ENCODE measurements at places on chromosomes 13 and 19. TPM values are rescaled to one million over a fixed set of nuclear protein-coding genes. Genes with fewer than 3 reads are reported as not detected.
A peak's percentile ranks its signal among the peaks of the same experiment; 100 is the strongest.

Gene ATP4B
- 0.38 TPM for total RNA-seq

Gene CD70
- total RNA-seq, result 4.0 TPM

Gene ANKRD24
- total RNA-seq, result 0.42 TPM

Gene FAM124A
- 3.0 TPM for total RNA-seq

Gene DLEU7
- 27.9 TPM for total RNA-seq

Gene ANO8
- 2.2 TPM for total RNA-seq

Gene FFAR1
- total RNA-seq, result 0.05 TPM

Gene SIRT2
- total RNA-seq, result 26.8 TPM

Gene DMPK
- total RNA-seq, result 3.9 TPM

Gene CATSPERD
- 0.05 TPM for total RNA-seq

Gene PRR36
- total RNA-seq, result 0.09 TPM

Gene PRODH2
- total RNA-seq, result 0.19 TPM

DNA sequence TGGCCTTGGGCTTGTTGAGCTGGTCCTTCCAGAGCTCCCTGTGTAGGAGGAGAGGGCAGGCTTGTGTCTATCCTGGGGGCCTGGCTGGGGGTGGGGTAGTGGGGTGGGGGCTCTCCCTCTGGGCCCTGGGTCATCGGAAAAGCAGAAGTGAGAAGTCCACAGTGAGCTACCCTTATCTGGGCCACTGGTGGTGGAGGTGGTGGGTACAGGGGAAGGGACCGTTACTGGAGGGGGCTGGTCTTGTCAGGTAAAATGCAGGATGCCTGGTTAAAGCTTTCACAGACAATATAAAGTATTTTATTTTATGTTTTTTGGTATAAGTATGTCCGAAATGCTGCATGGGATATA is 342 bp upstream of the SIGLEC10 start:
- H3K4me1 ChIP-seq, result no peaks in the 10 kb centered on the region
- H3K4me3 ChIP-seq, result no peak overlapping the region
- H3K27ac ChIP-seq, result no peak overlapping the region
- peaks cover 21% of the 10 kb centered on the region for H3K27me3 ChIP-seq
- no peak for DNase-seq

DNA sequence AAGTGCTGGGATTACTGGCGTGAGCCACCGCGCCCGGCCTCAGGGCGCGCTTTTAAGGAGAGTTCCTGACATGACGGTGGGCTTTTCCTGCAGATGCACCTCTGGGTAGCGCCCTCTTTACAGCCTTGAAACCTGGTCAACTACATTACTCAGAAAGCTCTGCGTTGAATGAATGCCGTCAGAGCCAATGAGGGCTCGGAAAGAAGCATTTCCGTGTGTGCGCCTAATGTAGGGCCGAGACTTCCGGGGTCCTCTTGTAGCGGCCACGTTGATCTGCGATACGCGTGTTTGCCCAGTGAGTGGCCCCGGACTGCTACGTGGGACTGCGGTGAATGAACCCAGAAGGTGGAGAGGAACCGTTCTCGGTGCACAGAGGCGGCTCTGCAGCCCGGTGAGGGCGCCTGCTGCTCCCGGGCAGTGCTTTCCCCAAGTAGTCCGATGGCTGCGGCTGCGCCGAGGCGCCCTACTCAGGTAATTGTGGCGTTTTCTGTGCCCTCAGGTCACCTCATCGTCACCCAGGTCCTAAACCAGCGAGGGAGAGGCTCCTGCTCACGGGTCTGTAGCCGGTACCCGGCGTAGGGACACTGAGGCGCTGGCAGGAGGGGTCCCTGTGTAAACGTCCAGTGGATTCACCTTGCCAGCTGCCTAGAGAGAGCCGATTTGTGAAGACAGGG is 4.9 kb upstream of the ZNF552 start:
- peak overlapping the region; percentile 82 for H3K27ac ChIP-seq
- no peaks in the 10 kb centered on the region for H3K27me3 ChIP-seq
- H3K36me3 ChIP-seq, result no peaks in the 10 kb centered on the region
- peak; percentile 87 for DNase-seq
- H3K4me1 ChIP-seq, result peaks cover 9% of the 10 kb centered on the region
- peak overlapping the region; percentile 98 for H3K4me3 ChIP-seq

DNA sequence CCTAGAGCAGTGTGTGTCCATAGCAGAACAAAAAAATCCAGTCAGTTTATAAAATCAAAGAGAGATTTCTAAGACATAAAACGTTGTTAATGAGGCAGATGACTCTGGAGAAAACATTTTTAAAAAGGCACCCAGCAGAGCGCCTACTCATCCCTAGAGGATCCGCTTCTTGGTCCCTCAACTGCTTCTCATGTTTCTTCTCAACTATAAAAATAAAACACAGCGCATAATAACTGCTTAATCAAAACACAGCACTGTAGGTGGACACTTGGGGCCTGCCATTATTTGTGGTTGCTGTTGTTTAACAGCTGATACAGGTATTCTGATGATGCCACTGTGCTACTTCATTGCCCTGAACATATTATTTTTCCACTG is 347.9 kb downstream of the FGF9 start:
- no peak overlapping the region for H3K27ac ChIP-seq
- H3K4me1 ChIP-seq, result no peaks in the 10 kb centered on the region
- no peaks in the 10 kb centered on the region for H3K27me3 ChIP-seq
- H3K4me3 ChIP-seq, result no peak overlapping the region
- no peak for DNase-seq

DNA sequence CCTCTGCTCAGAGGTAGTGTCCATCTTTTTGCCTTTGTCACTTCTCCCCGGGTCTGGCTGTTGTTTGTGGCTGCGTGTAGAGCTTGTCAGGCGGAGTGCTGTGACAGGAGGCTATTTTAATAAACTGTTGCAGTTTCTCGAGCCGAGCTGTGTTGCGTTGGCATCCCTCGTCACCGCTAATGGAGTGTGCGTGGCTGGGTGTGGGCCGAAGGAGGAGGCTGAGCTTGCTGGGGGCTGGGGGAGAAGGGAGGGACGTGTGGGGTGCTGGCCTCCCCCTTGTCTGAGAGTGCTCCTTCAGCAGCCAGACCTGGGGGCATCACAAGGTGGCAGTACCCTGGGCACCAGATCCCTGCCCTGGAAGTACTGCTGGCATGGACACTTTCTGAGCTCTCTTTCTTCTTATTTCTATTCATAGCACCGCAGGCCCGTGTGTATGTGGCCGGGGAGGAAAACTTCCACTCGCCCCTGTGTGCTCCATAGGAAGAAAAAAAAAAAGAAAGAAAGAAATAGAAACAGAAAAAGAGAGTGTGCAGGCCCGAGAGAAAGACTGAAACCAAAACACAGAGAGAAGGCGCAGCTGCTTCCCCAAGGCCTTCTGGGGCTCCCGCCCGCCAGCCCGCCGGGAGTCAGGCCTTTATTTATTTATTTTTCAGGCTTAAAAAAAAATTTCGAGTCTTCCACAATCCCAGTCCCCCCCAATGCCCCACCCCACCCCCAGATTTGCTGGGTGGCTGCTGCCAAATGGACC is 27.0 kb downstream of the NFIX start:
- H3K4me3 ChIP-seq, result peak overlapping the region; percentile 17
- H3K36me3 ChIP-seq, result no peaks in the 10 kb centered on the region
- no peak for DNase-seq

GRCh38 chr19:40756502-40757110 is 5.6 kb downstream of the SNRPA start:
- no peak overlapping the region for H3K4me3 ChIP-seq
- DNase-seq, result no peak
- no peak overlapping the region for H3K27ac ChIP-seq
- H3K36me3 ChIP-seq, result peaks cover 61% of the 10 kb centered on the region
- no peaks in the 10 kb centered on the region for H3K27me3 ChIP-seq

- peaks cover 4% of the 10 kb centered on the region for H3K4me1 ChIP-seq
- no peaks in the 10 kb centered on the region for H3K27me3 ChIP-seq
- H3K36me3 ChIP-seq, result peaks cover 21% of the 10 kb centered on the region
- no peak for DNase-seq
- no peak overlapping the region for H3K4me3 ChIP-seq
Measured at GRCh38 chr19:48999481-49000325, 6.0 kb downstream of the RUVBL2 start.

- no peaks in the 10 kb centered on the region for H3K36me3 ChIP-seq
- H3K4me1 ChIP-seq, result no peaks in the 10 kb centered on the region
- no peak for DNase-seq
- H3K27me3 ChIP-seq, result no peaks in the 10 kb centered on the region
- no peak overlapping the region for H3K4me3 ChIP-seq
- no peak overlapping the region for H3K27ac ChIP-seq
Measured at GRCh38 chr13:22812793-22813192, 368.0 kb upstream of the SGCG start.

DNA sequence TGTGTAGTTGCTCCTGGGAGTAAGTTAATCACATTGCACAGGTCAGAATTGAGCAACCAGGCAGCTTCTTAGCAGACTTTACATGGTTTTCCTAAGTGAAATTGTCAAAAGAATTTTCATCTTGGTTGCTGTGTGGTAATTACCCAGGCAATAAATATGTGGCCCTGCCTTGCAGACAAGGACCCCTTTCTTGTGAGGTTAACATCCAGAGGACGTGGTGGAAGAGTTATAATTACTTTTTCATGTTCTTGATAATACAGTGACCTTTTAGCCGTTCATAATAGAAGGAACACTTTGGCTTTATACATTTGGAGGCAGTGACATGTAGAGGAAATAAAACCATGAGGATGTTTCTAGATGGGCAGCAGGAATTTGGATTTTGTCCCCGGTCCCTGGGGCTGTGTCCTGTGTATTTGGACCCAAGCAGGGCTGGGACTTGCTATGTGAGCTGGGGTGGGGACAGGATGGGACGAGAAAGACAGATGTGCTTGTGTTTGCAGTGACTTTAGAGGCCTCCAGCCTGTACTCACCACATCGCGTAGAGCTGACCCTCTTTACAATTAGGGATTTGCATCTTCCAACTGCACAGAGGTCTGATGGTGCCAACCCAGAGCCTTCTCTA is 156.2 kb downstream of the STK24 start:
- H3K27me3 ChIP-seq, result no peaks in the 10 kb centered on the region
- DNase-seq, result no peak
- H3K4me3 ChIP-seq, result no peak overlapping the region
- no peak overlapping the region for H3K27ac ChIP-seq
- no peaks in the 10 kb centered on the region for H3K36me3 ChIP-seq

DNA sequence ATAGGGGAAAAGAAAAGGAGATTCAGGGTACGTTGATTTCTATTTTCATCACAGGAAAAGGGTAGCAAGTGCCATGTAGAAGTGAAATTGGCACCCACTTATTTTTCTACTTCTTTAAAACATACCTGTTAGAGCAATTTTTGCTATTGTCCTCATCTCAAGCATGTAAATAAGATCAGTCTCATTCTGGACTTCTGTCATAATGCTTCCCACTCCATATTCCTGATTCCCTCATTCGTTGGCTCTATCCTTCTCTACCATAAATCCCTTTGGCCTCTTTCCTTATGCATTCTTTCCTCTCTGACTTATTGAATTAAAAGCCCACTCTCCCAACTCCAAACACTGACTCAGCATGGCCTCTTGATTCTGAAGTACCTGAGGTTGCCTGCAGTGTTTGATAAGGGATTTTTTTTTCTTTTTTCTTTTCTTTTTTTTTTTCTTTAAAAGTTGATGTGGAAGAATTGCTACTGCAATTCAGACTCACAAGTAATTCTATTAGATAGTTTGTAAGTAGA is 465.7 kb downstream of the SLITRK6 start:
- H3K27ac ChIP-seq, result no peak overlapping the region
- no peaks in the 10 kb centered on the region for H3K4me1 ChIP-seq
- DNase-seq, result no peak
- H3K4me3 ChIP-seq, result no peak overlapping the region
- H3K27me3 ChIP-seq, result no peaks in the 10 kb centered on the region

GRCh38 chr13:96500953-96501352 is 411.0 kb downstream of the HS6ST3 start:
- H3K4me1 ChIP-seq, result no peaks in the 10 kb centered on the region
- DNase-seq, result no peak
- H3K4me3 ChIP-seq, result no peak overlapping the region
- H3K36me3 ChIP-seq, result no peaks in the 10 kb centered on the region

DNA sequence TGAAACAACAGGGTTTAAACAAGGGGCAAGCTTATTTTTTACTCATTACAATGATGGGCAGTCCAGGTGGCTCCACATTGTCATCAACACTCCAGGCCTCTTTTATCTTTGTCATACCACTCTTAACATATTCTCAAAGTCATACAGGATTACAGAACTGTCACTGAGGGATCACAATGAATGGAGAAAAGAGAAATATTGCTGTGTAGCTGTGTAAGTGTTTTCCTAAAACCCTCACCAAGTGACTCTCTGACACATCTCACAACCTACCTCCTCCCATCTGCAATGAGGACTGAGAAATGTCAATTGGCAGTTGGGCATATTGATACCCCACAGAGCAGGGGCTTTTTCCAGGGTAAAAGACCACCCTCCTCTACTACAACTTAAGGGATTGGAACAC is 562.1 kb downstream of the TBC1D4 start:
- no peak overlapping the region for H3K27ac ChIP-seq
- no peak for DNase-seq
- H3K27me3 ChIP-seq, result no peaks in the 10 kb centered on the region
- H3K36me3 ChIP-seq, result no peaks in the 10 kb centered on the region

GRCh38 chr13:111304041-111304544 is 16.3 kb upstream of the TEX29 start:
- no peaks in the 10 kb centered on the region for H3K4me1 ChIP-seq
- DNase-seq, result no peak
- no peaks in the 10 kb centered on the region for H3K27me3 ChIP-seq
- H3K36me3 ChIP-seq, result peaks cover 89% of the 10 kb centered on the region
- H3K4me3 ChIP-seq, result no peak overlapping the region

DNA sequence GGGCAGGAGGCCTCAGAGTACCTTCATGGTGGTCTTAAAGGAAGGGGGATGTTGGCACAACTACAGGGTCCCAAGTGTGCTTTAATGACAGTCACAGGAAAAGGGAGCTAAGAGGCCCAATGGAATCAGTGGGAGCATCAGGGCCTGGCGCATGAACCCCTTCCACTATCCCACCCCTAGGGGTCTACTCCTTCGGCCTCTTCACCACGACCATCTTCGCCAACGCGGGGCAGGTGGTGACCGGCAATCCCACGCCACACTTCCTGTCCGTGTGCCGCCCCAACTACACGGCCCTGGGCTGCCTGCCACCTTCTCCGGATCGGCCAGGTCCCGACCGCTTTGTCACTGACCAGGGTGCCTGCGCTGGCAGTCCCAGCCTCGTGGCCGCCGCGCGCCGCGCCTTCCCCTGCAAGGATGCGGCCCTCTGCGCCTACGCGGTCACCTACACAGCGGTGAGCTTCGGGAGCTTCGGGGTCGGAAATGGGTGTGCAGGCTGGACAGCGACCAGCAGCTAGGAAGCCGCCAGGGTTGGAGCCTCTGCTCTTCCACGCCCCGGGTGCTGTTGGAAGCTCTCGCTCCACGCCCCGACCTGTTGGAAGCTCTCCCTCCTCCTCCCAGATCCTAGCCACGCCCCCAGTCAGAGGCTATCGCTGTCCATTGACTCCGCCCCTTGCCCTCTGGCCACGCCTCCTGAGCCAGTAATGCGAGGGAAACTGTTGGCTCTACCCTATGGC is 6.0 kb downstream of the PLPPR2 start:
- H3K4me3 ChIP-seq, result no peak overlapping the region
- peaks cover 12% of the 10 kb centered on the region for H3K4me1 ChIP-seq
- H3K36me3 ChIP-seq, result no peaks in the 10 kb centered on the region
- DNase-seq, result no peak
- no peak overlapping the region for H3K27ac ChIP-seq

- H3K4me1 ChIP-seq, result no peaks in the 10 kb centered on the region
- DNase-seq, result peak; percentile 32
- no peaks in the 10 kb centered on the region for H3K27me3 ChIP-seq
- H3K36me3 ChIP-seq, result peaks cover 24% of the 10 kb centered on the region
- peak within 1 kb of the TSS; percentile 2 for H3K4me3 ChIP-seq
- H3K27ac ChIP-seq, result peak within 1 kb of the TSS; percentile 37
Measured at GRCh38 chr19:543910-544608, at the start of gene GZMM. GZMM (plus strand) TSS chr19:544053; CDS start chr19:544072, 19 bp downstream.

- no peak for DNase-seq
- H3K36me3 ChIP-seq, result no peaks in the 10 kb centered on the region
- no peaks in the 10 kb centered on the region for H3K27me3 ChIP-seq
- H3K4me3 ChIP-seq, result no peak overlapping the region
- no peak overlapping the region for H3K27ac ChIP-seq
Measured at GRCh38 chr13:58687148-58687547, 1055.6 kb downstream of the PCDH17 start.

All from thymus (tissue), 14 donors.